Muscle of back (tissue), 13 donors: ENCODE measurements at places on chromosomes 1 and 21. TPM values are rescaled to one million over a fixed set of nuclear protein-coding genes. Genes with fewer than 3 reads are reported as not detected.

Gene FALEC
- polyA plus RNA-seq, result not detected

Gene MAP1LC3C
- polyA plus RNA-seq, result 20.3 TPM

Gene CLCA4
- polyA plus RNA-seq, result not detected

Gene FBLIM1
- 18.3 TPM for polyA plus RNA-seq

Gene RAP1GAP
- 1.0 TPM for polyA plus RNA-seq

Gene ADAMTS4
- polyA plus RNA-seq, result 11.7 TPM

Gene CELF3
- polyA plus RNA-seq, result 0.09 TPM

Gene EDN2
- 0.33 TPM for polyA plus RNA-seq

Gene SRP9
- polyA plus RNA-seq, result 211 TPM

Gene OR2T2
- polyA plus RNA-seq, result not detected

Gene TMOD4
- 26.4 TPM for polyA plus RNA-seq

Gene KLF17
- 0.09 TPM for polyA plus RNA-seq

Gene TAS1R1
- 3.7 TPM for polyA plus RNA-seq

Gene UBE2Q1
- 56.6 TPM for polyA plus RNA-seq

Gene F13B
- 0.13 TPM for polyA plus RNA-seq

Gene TNFRSF25
- 11.2 TPM for polyA plus RNA-seq

Gene HSPG2
- polyA plus RNA-seq, result 298 TPM

Gene PRAMEF8
- polyA plus RNA-seq, result not detected

Gene NCDN
- 13.8 TPM for polyA plus RNA-seq

Gene GRIK3
- polyA plus RNA-seq, result 0.77 TPM

Gene FLG2
- polyA plus RNA-seq, result not detected

Gene OR10R2
- polyA plus RNA-seq, result not detected

Gene ENAH
- polyA plus RNA-seq, result 132 TPM

Gene PTPN7
- 0.63 TPM for polyA plus RNA-seq

Gene PRRX1
- 185 TPM for polyA plus RNA-seq
